Esophagus muscularis mucosa (tissue), 4 donors: ENCODE measurements at places on chromosomes 11 and 22. TPM values are rescaled to one million over a fixed set of nuclear protein-coding genes. Genes with fewer than 3 reads are reported as not detected.

Gene DUSP8
- 2.5 TPM for total RNA-seq

DNA sequence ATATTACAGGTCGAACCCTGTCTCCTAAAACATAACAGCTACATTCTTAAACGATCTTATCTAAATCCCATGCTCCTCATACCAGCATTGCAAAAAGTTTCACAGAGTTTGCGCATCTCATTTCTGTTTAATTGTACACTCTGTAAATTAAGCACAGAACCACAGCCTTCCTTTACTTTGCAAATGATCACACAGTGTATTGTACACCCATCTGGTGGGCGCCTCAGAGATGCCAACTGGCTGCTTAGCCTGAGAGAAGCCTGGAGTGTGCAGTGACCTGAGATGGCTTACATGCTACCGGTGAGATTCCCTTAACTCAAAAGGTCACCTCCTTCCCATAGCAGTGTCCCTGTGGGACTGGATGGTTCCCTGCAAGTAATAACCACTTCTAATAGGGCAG is 1077.3 kb downstream of the OPCML start:
- no peak for DNase-seq

Gene MALAT1
- 5,071 TPM for total RNA-seq

DNA sequence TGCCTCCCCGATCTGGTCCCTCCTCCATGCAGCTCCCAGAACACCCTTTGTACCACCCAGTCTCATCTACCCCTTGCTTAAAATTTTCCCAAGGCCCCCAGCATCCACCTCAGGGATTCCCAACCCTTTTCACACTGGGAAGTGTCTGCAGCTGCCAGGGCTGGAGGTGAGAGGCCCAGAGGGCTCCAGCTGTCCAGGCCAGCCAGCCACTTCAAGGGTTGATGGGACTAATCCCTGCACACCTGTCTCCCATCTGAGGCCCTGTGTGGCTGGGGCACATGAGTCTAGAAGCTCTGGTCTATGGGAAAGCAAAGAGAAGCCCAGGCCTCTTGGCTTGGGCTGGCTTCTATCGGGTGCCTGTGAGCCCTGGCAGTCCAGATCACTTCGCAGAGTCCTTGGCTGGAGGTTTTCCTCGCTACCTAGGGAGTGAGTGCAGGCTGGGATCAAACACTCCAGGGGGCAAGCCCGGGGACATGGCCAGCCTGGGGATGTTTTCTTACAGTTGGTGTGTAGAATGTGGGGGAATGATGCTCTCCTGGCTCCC is 41.1 kb upstream of the TPBGL start:
- DNase-seq, result no peak

Gene OR8G1
- not detected for total RNA-seq
